ENCODE measurements at places on chromosomes 16 and 17. TPM values are rescaled to one million over a fixed set of nuclear protein-coding genes. Genes with fewer than 3 reads are reported as not detected.
A peak's percentile ranks its signal among the peaks of the same experiment; 100 is the strongest.

KRT16 gene
- total RNA-seq, result 109 TPM

DNA sequence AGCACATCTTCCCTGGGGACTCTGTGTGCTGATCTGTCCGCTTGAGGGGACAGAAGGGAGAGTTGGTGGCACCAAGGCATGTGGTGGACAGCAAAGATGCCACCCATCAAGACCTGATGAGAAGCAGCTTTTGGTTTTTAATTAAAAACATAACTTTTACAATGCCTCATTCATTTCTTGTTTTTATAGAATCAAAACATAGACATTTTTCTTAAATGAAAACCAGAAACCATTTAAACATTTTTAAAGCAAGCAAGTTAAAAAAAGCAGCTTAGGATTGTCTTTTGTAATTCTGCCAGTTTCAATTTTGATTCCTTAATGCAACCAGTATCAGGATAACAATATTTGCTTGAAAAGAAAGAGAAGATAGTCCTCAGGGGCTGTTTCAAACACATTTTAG lies 123.7 kb upstream of the AXIN2 start:
- H3K27ac ChIP-seq, result no peak overlapping the region
- H3K4me1 ChIP-seq, result peaks cover 5% of the 10 kb centered on the region
- no peaks in the 10 kb centered on the region for H3K36me3 ChIP-seq
- H3K4me3 ChIP-seq, result no peak overlapping the region

GRCh38 chr17:15381707-15382106 lies 40.3 kb upstream of the TEKT3 start:
- H3K4me1 ChIP-seq, result peaks cover 4% of the 10 kb centered on the region
- H3K36me3 ChIP-seq, result peaks cover 6% of the 10 kb centered on the region
- peak; percentile 46 for DNase-seq
- H3K4me3 ChIP-seq, result no peak overlapping the region

DNA sequence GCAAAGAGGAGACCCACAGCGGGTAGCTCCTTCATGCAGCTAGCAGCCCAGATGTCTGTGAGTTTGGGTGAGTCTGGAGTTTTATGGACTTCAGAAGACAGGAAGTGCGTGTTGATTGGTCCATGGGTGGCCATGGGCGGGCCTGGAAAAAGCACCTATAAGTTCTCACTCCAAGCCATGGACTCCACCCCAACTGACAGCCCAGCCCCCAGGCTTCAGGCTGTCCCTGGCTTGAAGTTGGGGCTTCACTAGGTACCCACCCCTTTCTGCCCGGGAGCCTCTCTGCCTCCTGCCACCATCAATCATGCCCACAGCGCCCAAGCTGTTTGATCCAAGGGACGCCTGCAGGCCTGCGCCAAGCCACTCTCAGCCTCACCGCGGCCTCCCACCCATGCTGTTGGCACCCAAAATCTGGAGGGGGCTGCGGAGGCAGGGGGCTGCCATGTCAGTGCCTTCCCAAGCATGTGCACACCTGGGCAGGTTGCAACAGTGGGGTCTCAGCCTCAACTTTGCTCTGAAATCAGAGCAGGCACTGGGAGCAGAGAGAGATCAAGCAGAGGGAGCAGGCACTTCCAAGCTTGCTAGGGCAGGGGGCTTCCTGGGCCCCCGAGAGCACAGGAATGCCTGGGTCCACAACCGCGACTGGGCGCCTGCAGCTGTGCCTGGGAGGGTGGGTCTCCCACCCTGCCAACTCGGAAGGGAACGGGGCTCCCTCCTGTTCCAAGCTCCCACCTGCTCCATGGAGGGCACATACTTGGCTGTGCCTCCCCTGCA lies 1503.7 kb downstream of the CDH11 start:
- no peaks in the 10 kb centered on the region for H3K27me3 ChIP-seq
- H3K4me1 ChIP-seq, result peaks cover 12% of the 10 kb centered on the region
- H3K27ac ChIP-seq, result no peak overlapping the region
- no peak for DNase-seq

- H3K27ac ChIP-seq, result no peak overlapping the region
- no peak overlapping the region for H3K4me3 ChIP-seq
- H3K4me1 ChIP-seq, result peaks cover 4% of the 10 kb centered on the region
- no peaks in the 10 kb centered on the region for H3K36me3 ChIP-seq
- H3K27me3 ChIP-seq, result peaks cover 17% of the 10 kb centered on the region
Observed at GRCh38 chr17:35188111-35188510, 6.1 kb downstream of the SLC35G3 start.

GRCh38 chr17:83007504-83008185 lies 71.8 kb upstream of the METRNL start:
- no peak overlapping the region for H3K4me3 ChIP-seq
- H3K27me3 ChIP-seq, result no peaks in the 10 kb centered on the region
- no peak overlapping the region for H3K27ac ChIP-seq

- no peaks in the 10 kb centered on the region for H3K27me3 ChIP-seq
- no peak overlapping the region for H3K4me3 ChIP-seq
- H3K27ac ChIP-seq, result no peak overlapping the region
- H3K36me3 ChIP-seq, result peaks cover 71% of the 10 kb centered on the region
- DNase-seq, result peak; percentile 12
Observed at GRCh38 chr16:87723226-87723623, 42.6 kb downstream of the KLHDC4 start.

DNA sequence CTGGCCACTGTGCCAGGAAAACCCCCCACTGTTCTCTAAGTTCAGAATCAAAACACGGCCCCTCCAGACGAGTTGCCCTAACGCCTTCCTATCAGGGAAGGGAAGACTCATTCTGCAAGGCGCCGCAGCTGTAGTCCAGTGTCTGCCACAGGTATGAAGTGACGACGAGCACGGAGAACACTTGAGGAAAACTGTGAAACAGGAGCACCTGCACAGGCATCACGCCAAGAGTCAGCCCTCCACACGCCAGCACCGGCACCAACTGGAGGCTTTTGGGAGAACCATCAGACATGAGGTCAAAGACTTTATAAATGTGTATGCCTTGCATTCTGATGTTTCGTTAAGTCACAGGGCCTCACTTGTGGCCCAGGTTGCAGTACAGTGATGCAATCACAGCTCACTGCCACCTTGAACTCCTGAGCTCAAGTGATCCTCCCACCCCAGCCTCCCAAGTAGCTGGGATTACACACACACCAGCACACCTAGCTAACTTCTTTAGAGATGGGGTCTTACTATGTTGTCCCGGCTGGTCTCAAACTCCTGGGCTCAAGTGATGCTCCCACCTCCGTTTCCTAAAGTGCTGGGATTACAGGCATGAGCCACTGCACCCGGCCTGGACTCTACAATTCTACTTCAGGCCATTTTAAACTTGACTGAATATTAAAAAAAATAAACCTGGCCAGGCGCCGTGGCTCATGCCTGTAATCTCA lies 22.9 kb downstream of the KLHDC4 start:
- H3K27me3 ChIP-seq, result no peaks in the 10 kb centered on the region
- H3K4me1 ChIP-seq, result peaks cover 6% of the 10 kb centered on the region
- no peak overlapping the region for H3K27ac ChIP-seq

GRCh38 chr17:48100591-48101011 lies 677 bp downstream of the CBX1 start:
- no peaks in the 10 kb centered on the region for H3K27me3 ChIP-seq
- H3K4me1 ChIP-seq, result peaks cover 10% of the 10 kb centered on the region
- peak overlapping the region; percentile 20 for H3K27ac ChIP-seq
- no peaks in the 10 kb centered on the region for H3K36me3 ChIP-seq
- peak; percentile 77 for DNase-seq
- H3K4me3 ChIP-seq, result peak overlapping the region; percentile 92

GALK1 gene
- total RNA-seq, result 8.7 TPM

GRCh38 chr17:48592577-48592976 lies 1.0 kb downstream of the HOXB5 start:
- no peak for DNase-seq
- peaks cover 25% of the 10 kb centered on the region for H3K27me3 ChIP-seq
- H3K36me3 ChIP-seq, result no peaks in the 10 kb centered on the region
- no peaks in the 10 kb centered on the region for H3K4me1 ChIP-seq
- H3K4me3 ChIP-seq, result no peak overlapping the region

P2RX5 gene
- 4.8 TPM for total RNA-seq

- H3K27me3 ChIP-seq, result no peaks in the 10 kb centered on the region
- H3K4me3 ChIP-seq, result no peak overlapping the region
- peaks cover 11% of the 10 kb centered on the region for H3K4me1 ChIP-seq
- peaks cover 8% of the 10 kb centered on the region for H3K36me3 ChIP-seq
Observed at GRCh38 chr16:12089492-12090150, 113.1 kb downstream of the SNX29 start.

DNA sequence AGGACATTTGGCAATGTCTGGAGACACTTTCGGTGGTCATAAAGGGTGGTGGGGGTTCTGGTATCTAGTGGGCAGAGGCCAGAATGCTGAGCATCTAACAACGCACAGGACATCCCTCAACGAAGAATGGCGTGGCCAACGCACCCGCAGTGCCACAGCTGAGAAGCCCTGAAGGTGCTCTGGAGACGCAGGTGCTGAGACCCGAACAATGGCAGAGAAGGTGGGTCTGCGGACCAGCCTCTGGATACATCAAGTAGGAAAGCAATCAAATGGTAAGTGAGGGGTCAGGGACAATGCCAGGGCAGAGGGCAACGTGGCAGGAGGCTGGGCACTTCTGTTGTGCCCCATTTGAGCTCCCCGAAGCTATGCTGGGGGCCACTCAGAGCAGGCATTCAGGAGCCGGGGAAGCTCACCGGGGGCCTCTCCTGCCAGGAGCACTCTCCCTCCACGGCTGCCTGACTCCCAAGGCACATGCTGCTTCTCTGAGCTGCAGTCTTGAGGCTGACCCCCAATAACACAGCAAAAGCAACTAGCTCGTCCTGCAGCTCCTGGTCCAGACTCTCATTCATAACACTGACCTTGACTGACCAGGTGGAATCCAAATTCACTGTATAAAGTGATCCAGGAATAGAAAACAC lies 26.0 kb downstream of the SPHK1 start:
- no peaks in the 10 kb centered on the region for H3K4me1 ChIP-seq
- no peak for DNase-seq
- H3K4me3 ChIP-seq, result no peak overlapping the region

DNA sequence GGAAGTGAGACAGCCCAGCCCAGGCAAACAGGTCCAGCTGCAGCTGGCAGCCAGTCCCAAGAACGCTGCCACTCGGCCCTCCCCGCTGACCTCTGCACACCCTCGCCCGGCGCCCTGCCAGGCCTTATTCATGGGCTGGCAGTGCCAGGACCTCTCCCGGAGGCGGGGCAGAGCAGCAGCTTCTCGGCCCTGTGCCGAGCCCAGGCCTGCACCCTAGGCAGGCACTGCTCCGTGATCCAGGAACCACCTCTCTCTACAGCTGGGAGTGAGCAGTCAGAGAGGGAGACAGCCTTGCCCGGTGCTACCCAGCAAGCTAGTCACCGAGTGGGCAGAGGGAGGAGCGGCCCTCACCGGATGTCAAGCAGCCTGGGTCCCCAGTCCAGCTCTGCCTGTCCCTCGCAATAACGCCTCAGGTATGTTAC lies 79.9 kb upstream of the CBX4 start:
- H3K4me3 ChIP-seq, result peak overlapping the region; percentile 30
- no peaks in the 10 kb centered on the region for H3K36me3 ChIP-seq
- no peaks in the 10 kb centered on the region for H3K27me3 ChIP-seq
- H3K27ac ChIP-seq, result no peak overlapping the region
- H3K4me1 ChIP-seq, result peaks cover 19% of the 10 kb centered on the region
- peak; percentile 98 for DNase-seq

CD300LB gene
- total RNA-seq, result not detected

KRTAP4-6 gene
- total RNA-seq, result not detected

G6PC1 gene
- not detected for total RNA-seq

DNA sequence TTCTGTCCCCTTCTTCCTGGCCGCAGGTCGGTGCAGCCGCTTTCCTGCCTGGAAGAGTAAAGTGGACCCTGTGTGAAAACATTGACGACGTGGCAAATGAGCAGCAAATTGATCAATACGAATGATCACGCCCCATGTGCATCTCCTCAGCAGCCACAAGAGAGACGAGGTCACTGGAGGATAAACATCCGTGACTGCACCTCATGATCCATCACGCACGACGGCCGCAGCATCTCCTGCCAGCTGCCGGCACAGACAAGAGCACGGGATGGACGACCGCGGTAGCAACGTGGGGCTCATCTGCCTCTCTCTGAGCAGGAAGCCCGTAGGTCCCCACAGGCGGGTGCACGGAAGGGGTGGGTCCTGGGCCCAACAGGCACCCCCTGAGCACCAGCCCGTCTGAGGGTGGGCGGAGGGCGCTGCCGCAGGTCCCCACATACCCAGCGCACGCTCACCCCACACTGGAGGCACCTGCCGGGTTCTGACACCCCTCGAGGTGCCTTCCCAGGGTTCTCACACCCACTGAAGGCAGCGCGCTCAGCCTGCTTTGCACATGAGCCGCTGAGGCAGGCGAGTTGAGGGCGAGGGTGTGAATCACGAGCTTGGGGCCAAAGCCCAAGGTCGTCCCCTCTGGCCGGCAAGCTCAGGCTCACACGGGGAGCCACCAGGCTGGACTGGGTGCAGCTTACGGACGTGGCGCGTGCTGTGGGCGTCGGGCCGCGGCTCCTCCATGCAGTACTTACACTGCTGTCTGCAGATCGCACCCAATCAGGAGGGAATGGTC lies 12.3 kb upstream of the CDH15 start:
- H3K36me3 ChIP-seq, result peaks cover 9% of the 10 kb centered on the region
- no peak for DNase-seq
- peaks cover 5% of the 10 kb centered on the region for H3K4me1 ChIP-seq
- H3K4me3 ChIP-seq, result no peak overlapping the region
- no peaks in the 10 kb centered on the region for H3K27me3 ChIP-seq

DNA sequence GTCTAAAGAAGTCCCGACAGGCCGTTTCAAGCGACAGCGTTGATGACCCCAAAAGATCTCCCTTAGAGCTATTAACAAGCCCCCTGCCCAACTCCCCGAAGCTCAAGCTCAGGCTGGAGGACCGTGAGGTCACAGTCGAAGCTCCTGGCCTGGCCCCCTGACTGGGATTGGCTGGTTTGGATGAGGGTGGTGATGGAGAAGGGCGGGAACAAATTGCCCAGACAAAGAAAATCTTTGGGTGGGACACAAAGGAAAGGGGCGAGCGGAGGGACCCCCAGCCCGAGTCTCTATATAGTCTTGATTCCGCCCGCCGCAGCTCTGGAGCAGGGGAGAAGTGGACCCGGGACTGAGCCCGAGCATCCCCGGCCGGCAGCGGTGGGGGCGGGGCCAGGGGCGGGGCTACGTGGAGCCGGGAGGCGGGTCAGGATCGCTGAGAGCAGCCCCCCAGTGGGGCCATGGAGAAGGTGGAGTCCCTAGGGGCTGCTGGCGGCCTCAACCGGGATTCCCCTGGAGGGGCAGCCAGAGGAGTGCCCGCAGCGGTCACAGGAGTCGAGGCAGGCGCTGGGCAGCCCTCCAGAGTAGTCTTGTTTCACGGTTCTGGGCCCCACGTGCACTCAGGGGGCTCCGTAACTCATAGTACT lies 982 bp upstream of the NEURL4 start:
- peaks cover 15% of the 10 kb centered on the region for H3K4me1 ChIP-seq
- peak overlapping the region; percentile 96 for H3K27ac ChIP-seq
- H3K4me3 ChIP-seq, result peak overlapping the region; percentile 99
- H3K36me3 ChIP-seq, result peaks cover 20% of the 10 kb centered on the region
- H3K27me3 ChIP-seq, result no peaks in the 10 kb centered on the region

All from MCF 10A (cell line).